Activated CD4-positive, alpha-beta T cell treated with anti-CD3 and anti-CD28 coated beads, Interleukin-2, amount 50 U/mL, for 4 hours (primary cell): ENCODE measurements at places on chromosomes 7 and 10.

DNA sequence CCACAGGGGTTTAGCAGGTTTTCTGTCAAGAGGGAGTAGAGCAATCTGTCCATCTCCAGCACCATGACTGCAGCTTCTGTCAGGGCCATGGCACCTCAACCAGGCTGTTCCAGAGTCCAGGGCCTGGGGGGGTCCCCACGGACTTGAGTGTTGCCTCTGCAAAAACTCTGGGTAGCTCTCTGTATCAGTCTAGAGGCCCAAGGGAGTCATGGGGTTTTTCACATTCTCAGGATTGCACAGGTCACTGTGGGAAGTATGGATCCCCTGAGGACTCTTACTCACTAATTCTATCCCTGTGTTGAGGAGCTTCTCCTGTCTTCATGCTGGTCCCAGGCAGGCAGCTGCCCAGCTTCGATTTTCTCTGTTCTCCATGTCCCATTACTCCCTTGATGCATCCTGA is 60.5 kb downstream of the RNF133 start:
- DNase-seq = no peak

DNA sequence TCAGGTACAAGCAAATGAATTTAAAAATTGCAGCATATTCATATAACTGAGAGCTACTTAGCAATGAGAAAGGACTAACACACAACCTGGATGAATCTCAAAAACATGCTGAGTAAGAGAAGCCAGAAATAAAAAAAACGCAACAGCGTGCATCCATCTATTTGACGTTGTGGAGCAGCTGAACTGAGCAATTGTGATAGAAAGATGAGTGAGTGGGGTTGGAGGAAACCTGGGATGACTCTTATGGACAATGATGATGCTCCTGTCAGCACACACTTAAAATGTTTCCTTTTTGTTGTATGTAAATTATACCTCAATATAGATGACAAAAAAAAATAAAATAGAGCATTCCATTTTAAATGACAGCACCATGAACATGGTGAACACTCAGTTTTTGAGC is 36.0 kb upstream of the AKR1E2 start:
- DNase-seq = no peak

DNA sequence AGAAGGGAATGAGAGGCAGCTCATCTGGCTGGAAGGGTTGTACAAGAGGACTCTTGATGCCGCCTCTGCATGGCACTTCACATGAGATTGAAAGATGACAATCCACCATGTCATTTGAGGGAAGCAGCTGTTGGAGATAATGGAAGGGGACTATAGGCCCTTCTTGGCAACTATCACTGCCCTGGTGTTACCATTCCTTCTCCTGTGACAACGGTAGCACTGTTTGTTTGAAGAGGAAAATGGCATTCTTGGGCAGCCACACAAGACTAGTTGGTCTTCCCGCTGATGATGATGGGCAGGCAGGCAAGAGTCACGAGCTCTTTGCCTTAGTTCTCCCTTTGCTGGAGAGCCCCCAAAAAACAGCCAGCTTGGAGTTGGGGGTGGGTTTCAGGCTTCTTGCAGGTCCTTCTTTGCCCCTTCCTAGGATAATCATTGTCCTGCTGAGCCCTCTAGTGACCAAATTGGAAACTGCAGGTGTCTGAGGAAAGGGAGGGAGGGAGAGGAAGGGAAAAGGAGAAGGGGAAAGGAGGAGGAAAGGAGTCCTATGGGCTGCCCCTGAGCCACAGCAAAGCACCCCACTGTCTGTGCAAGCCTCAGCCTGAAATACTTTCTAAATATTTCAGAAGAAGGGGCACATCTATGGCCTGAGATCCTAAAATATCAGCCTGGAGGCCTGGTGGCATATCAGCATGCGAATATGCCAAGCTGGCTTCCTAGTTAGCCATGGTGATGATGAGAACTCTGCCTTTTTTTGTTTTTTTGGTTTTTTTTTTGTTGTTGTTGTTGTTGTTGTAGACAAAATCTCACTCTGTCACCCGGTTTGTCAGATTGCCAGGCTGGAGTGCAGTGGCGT is 165.6 kb upstream of the KMT2E start:
- peak; percentile 39 for DNase-seq

DNA sequence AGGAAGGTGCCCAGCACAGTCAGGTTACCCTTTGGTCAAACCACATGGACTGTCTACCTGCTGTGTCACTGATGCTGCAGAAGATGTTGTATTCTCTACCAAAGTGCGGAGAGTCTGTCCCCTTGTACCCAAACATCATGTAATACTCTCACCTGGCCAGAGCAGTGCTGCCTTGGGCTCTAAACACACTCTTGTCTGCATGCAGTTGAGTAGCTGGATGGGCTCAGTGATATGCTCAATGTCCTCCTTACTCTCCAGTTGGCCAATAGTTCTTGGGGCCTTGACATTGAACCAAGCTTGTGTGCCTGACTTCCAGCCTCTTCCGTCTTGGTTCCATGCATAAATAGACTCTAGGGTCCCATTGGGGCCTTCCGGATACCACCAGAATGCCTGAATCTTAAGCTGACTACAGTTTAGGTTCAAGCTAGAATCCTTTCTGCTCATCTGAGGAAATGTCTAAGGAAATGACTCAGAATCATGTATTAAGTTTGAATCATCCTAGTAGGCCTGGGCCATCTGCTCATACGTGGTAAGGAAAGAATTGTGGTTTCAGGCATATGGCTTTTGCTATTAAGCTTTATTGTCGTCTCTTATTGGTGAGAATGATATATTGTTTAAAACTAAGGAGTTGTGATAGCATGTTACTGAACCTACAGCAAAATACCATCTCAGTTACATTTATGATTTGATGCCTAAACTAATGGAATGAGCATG is 118.0 kb downstream of the OTUD1 start:
- no peak for DNase-seq

- no peak for DNase-seq
Observed at GRCh38 chr10:35613597-35614226, 8.6 kb downstream of the GJD4 start.

DNA sequence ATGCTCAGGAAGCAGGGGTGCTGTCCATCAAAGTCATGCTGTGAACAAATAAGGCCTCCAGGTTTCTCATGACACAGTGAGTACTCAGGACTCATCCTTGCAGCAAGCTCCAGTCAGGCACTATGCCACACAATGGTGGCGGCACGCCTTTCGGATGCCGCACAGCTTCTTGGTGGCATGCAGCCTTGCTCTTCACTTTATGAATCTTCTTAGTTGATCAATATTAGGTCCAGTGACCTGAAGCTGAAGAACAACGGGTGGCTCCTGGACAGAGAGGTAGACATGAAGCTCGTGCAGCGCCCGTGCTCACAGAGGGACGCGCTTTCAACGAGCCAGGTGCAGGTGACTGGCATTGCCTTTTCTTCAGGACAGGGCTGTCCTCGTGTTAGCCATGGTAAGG is 653.0 kb upstream of the MGMT start:
- no peak for DNase-seq

GRCh38 chr10:124174673-124175645 is 81.6 kb upstream of the CHST15 start:
- DNase-seq = no peak

- no peak for DNase-seq
Observed at GRCh38 chr7:204326-204725, 12.0 kb downstream of the FAM20C start.
